ENCODE measurements at places on chromosomes 13 and 19. TPM values are rescaled to one million over a fixed set of nuclear protein-coding genes. Genes with fewer than 3 reads are reported as not detected.

DNA sequence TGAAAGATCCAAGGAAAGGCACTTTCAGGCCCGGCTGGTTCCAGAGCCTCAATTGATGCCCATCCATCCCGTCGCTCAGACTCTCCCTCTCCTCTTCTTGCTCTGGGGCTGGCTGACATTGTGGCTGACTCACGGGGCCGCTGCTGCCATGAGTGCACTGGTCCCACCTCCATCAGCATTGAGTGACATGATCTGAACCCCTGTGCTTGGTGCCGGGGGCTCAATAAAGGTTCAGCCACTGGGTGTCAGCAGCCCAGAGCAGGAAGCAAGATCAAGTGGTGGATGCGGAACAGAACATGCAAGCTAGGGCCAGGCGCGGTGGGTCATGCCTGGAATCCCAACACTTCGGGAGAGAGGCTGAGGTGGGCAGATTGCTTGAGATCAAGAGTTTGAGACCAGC, 39.5 kb downstream of the COMP start:
- no peak overlapping the region for H3K4me3 ChIP-seq
- DNase-seq: no peak
- H3K4me1 ChIP-seq: no peaks in the 10 kb centered on the region
- no peak overlapping the region for H3K27ac ChIP-seq
- no peaks in the 10 kb centered on the region for H3K36me3 ChIP-seq

DNA sequence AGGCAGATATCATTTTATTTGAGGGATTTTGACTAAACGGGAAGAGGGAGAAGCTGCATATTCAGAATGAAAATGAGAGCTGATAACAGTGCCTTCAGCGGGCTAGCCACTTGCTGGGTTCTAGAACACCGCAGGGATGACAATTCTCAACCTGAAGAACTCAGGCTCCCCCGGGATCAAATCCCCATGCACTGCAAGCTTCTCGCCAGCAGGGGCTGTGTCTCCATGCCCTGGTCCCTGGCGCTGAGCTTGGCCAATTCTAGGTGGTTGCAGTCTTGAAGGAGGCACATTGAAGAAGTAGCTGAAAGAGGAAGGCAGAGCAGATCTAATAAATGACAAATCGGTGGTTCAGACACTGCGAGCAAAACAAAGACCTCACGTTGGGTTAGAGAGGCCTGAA, 128.7 kb downstream of the UQCRFS1 start:
- H3K4me3 ChIP-seq: no peak overlapping the region
- no peak overlapping the region for H3K27ac ChIP-seq

DNA sequence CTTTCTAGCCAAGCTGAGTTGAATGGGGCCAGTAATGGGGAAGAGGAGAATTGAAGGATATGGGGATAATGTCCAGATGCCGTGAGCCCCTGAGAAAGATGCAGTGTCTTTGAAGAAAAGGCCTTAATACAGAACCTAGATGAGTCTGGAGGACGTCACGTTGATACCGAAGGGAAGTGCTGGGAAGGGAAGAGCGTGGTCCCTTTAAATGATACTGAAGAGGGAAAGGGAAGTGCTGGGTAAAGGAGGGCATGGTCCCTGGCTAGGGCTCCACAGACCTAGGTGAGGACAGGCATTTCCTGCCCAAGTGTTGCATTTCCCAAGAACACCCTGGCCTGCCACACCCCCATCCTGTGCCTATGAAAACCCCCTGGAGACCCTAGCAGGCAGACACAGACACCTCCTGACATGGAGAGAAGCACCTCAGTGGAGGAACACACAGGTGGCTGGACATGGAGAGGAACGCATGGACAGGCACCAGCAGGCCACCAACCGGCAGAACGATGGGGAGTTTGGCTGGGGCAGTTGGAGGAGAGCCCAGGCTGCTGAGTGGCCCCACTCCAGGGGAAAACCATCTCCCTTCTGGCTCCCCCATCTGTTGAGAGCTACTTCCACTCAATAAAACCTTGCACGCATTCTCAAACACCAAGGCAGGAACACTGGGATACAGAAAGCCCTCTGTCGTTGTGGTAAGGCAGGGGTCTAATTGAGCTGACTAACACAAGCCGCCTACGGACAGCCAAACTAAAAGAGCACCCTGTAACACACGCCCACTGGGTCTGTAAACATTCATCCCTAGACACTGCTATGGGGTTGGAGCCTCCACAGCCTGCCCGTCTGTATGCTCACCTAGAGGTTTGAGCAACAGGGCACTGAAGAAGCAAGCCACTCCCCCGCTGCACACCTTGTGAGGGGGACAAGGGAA, 34.9 kb upstream of the POMP start:
- H3K4me1 ChIP-seq: no peaks in the 10 kb centered on the region
- no peak overlapping the region for H3K4me3 ChIP-seq
- DNase-seq: no peak

GRCh38 chr13:98503175-98504028, 73.5 kb downstream of the STK24 start:
- H3K27me3 ChIP-seq: no peaks in the 10 kb centered on the region
- H3K4me3 ChIP-seq: no peak overlapping the region
- H3K36me3 ChIP-seq: peaks cover 19% of the 10 kb centered on the region
- H3K27ac ChIP-seq: no peak overlapping the region
- H3K4me1 ChIP-seq: peaks cover 29% of the 10 kb centered on the region

GRCh38 chr19:44809577-44810233, 802 bp downstream of the BCAM start:
- no peak for DNase-seq
- no peaks in the 10 kb centered on the region for H3K36me3 ChIP-seq
- no peak overlapping the region for H3K4me3 ChIP-seq
- no peaks in the 10 kb centered on the region for H3K27me3 ChIP-seq
- no peak overlapping the region for H3K27ac ChIP-seq

The ZNF579 gene
- 6.1 TPM for total RNA-seq

The CCDC70 gene
- total RNA-seq: not detected
